Stimulated activated CD4-positive, alpha-beta T cell treated with anti-CD3 and anti-CD28 coated beads, Interleukin-12 subunit alpha, Interleukin-12 subunit beta, amount 100 ng/mL, for 4 hours (primary cell): ENCODE measurements at places on chromosomes 3 and 15.

GRCh38 chr3:10780243-10780642 lies 35.8 kb upstream of the SLC6A11 start:
- DNase-seq, result no peak

DNA sequence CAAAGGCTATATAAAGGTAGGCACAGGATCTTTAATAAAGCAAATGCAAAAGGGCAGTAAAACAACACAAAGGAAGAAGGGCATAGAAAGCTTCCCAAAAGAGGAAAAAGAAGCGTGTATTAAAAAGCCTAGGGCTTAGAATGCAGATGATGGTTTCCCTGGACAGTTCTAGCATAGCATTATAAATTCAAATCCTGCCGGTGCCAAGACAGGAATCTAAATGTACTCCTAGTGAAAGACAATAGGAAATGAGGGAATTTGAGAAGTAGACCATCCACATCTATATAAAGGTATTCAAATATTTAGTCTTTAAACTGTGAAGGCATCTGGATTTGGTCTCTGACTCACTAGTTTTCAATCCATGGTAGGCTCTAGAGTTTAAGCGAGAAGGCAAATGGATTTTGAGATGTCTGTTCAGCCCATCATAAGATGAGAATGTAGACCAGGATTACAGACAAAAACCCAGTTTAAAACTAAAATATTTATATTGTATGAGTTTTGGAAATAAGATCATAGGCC lies 431.8 kb downstream of the TBL1XR1 start:
- no peak for DNase-seq

DNA sequence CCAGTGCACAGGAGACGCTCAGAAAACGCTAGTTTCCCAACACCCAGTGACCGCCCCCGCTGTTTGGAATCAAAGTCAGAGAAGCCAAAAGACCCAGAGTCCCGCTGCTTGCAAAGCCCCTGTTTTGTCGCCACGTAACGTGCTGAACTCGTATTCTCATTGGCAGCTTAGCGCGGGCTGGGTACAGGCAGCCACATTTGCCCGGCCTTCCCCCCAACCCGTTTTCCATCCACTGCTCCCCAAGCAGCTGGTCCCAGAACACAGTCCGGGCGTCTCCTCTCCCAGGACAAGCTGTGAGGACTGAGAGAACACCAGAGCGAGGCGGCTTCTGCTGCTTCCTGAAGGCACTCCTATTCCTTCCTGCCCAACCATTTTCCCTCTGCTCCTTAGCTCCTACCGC lies 54.8 kb downstream of the RASGRF1 start:
- no peak for DNase-seq

- no peak for DNase-seq
These were observed 172.8 kb downstream of the KCNMB2 start for GRCh38 chr3:178709051-178709450.

GRCh38 chr3:23663246-23663645 lies 142.5 kb upstream of the UBE2E1 start:
- no peak for DNase-seq

GRCh38 chr15:70253461-70254156 lies 155.9 kb upstream of the TLE3 start:
- no peak for DNase-seq
